ENCODE measurements at places on chromosomes 3 and 15.

DNA sequence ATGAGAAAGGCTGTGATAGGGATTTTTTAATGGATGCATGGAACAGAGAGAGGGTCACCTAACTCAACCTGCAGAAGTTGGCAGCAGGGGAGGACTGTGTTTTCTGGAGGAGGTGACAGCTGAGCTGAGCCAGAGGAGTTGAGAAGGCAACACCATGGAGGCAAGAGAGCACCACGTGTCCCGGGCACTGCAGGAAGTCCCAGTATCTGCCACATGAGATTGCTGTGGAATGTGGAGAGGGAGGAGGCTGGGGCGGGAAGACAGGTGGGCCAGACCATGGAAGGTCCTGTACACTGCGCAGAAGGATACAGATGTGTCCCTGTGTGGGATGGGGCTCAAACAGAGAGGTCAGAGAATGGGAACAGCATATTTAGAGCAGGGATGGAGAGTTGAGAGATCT, 15.3 kb downstream of the MESP1 start:
- DNase-seq, result no peak

DNA sequence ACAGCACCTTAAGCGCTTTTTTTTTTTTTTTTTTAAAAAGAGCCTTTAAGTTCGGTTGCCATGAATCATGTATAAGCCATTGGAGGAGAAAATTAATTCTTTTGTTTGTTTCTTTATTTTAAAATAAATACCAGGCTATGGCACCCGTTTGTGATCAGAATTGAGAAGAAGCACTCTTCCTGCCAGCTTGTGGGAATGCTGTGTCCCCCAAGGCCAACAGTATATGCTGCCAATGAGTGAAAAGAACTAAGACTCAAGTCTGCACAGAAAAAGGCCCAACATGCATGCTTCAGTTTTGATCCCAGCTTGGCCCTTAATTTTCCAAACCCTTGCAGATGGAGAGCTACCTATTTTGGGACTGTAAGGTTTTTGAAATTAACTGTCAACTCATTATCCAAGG, 90.5 kb downstream of the LRRC3B start:
- DNase-seq, result no peak

DNA sequence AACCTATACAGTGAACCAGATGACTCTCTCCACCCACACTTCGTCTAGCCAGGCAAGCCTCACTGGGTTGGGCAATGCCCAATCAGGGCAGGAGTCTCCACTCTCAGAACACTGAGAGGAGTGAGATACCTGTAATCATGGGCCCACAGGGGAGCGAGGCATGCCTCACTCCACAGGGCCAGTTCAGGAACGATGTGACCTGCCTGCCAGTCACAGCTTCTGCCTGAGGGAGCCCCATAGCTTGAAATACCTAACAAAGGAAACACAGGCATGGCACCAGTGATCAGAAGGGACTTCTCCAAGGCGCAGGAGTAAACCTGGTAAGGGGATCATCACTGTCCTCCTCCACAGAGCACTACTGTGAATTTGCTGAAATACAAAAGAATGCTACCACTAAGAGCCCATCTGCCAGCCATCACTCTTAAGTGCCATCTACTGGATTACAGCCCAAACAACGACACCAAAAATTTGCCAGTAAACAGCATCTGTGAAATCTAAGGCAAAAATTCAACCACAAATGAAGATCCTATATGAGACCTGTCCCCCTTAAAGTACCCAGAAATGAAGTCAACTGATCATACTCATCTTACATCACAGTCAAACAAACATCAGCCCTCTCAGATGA, 689.9 kb upstream of the SEMA6D start:
- DNase-seq, result no peak

- DNase-seq, result no peak
Measured at GRCh38 chr3:177935047-177935446, 601.2 kb upstream of the KCNMB2 start.

DNA sequence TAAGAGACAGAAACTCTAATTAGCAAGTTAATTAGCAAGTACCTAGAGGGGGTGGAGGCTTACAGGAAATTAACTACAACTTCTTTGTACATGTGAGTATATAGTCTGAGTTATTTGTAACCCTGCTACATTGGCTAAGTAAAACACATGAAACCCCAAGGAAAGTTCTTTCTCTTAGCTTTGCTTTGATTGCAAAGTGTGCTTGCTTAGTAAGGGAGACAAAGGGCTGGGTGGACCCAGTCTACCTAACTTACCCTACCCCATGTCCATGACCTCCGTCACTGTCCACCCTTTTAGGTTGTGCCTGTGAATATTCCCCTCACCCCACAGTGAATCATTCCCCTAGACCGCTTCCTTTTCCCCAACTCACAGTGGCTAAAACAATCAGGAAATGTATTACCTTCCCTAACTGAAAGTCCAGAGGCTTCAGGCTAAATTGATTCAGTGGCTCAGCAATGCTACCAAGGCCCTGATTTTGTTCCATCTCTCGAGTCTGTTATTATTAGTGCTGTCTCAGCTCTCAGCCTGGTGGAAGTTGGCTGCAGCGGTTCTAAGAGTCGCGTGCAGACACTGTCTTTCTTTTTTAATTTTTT, 31.1 kb upstream of the RYR3 start:
- no peak for DNase-seq

- no peak for DNase-seq
Measured at GRCh38 chr15:101439920-101440319, 49.6 kb downstream of the PCSK6 start.

DNA sequence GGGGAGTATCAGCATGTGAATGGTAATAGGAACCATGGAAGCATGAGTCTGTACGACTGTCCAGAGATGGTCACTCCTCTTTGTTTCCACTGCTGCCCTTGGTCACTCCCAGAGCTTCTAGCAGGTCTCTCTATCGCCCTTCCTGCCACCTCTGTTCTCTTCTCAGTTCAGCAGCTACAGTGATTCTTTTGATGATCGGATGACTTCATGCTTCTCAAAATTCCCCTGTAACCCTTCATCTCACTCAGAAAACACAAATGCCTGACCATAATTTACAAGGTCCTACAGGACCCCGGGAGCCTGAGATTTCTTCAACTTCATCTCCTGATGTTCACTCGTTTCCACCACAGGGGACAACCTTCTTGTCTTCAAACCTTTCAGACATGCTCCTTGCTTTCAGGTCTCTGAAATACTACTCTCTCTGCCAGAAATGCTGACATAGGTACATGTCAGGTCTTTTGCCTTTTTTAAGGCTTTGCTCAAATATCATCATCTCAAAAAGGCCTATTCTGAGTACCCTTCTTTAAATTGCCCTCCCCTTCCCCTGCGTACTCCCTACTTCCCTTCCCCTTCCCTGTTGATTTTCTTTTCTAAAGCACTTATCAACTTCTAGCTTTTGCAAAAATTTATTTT, 42.1 kb upstream of the BHLHE40 start:
- no peak for DNase-seq

GRCh38 chr3:54188176-54188791, 65.9 kb downstream of the CACNA2D3 start:
- peak; percentile 6 for DNase-seq

GRCh38 chr15:20645956-20646355, 104.4 kb upstream of the GOLGA6L6 start:
- peak; percentile 100 for DNase-seq

- DNase-seq, result no peak
Measured at GRCh38 chr3:173045770-173046382, 95.2 kb downstream of the SPATA16 start.

All from inflammatory macrophage treated with lipopolysaccharide for 4 hours (primary cell).